Activated naive CD4-positive, alpha-beta T cell (primary cell): ENCODE measurements at places on chromosomes 7 and 10.

DNA sequence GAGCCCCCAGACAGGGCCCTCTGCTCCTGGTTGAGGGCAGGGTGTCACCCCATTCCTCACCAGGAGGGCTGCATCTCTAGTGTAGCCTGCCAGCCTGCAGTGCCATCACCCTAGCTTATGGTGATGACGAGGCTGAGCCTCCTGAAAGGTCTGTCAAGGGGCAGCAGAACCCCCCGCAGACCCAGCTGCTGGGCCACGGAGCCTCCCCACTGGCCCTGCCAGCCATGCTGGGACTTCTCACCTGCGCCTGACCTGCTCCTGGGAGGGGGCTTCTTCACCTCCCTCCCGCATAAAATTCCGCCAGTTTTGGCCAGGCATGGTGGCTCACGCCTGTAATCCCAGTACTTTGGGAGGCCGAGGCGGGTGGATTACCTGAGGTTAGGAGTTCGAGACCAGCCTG lies 40.4 kb upstream of the RASGEF1A start:
- DNase-seq: no peak

DNA sequence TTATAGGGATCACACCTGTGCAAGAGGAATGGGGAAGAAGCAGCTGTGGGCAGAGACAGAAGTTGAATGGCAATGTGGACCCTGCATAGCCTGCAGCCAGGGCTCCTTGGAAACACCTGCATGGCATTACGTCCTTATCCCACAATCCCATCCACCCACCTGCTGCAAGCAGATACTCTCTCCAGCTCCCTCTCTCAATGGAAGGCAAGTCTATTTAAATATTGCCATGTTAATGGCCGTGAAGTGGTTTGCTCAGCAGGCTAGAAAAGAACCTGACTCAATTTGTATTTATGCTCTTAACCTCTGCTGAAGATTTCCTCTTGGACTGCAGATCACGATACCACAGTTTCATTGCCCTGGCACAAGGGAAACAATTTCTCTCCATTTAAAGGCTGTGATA lies 417.0 kb downstream of the TYW1 start:
- no peak for DNase-seq

DNA sequence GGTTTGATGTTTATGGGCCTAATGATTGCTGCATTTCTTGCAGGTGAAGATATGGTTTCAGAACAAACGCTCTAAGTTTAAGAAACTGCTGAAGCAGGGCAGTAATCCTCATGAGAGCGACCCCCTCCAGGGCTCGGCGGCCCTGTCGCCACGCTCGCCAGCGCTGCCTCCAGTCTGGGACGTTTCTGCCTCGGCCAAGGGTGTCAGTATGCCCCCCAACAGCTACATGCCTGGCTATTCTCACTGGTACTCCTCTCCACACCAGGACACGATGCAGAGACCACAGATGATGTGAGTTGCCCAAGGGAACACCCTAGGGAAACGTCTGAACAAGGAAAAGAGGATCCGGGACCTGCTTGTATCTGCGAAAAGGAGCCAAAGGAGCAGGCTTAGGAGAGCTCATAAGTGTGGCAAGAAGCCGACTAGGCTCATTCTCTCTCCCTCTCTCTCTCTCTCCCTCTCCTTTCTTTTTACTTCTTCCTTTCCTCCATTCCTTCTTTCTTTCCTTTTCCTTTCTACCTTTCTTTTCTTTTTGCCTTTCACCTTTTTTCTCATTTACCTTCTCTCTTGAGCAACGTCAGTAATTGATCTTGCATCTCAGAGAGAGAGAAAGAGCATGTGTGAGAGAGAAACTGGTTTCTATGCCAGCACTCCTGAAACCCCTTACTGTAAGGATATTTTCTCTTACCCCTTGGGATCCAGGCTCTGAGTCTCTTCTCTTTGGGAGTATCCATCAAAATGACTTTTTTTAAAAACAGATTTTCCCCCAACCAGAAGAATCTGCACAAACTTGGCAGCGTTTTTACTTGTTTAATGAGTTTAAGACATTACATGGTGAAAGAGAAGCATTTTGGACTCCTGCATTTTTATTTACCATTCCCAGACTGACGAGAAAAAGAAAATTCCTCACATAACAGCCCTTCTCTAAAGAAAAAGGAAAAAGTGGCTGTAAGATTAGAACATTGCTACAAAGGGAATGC lies 4.7 kb downstream of the DLX6 start:
- DNase-seq: no peak

DNA sequence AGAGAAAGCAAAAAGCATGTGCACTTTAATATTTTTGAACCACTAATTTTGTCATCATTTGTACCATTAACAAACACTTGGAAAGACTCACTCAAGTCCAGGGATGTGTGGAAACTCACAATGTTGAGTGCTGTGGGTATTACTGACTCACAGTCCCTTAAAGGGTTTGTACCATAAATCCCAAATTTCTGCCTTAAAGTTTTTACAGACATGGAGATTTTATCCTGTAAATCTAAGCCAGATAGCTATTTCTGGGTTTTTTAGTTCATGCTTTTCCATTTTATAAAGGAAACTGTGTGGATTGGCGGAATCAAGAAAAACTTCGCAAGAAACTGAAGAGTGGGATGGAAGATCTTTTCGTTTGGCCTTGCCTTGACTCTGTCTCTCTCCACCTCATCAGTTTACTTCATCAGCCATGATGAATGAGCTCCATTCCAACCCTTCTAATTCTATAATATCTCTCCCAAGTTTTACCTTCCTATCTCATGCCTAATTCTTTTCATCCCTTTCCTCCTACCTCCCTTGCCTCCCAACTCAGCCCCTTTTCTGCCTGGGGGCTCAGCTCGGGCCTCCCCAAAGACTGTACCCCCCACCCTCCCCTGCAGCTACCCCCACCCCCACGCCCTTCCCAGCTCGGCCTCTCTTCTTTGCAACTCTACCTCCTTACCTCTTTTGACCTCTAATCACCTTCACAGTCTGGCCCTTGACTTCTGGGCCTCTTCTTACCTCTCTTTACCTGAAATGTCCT lies 218.5 kb upstream of the MKLN1 start:
- no peak for DNase-seq

GRCh38 chr10:100155936-100156335 lies 29.9 kb downstream of the ERLIN1 start:
- DNase-seq: no peak

- peak; percentile 41 for DNase-seq
Observed at GRCh38 chr10:43407148-43407575, 1.8 kb downstream of the HNRNPF start.

DNA sequence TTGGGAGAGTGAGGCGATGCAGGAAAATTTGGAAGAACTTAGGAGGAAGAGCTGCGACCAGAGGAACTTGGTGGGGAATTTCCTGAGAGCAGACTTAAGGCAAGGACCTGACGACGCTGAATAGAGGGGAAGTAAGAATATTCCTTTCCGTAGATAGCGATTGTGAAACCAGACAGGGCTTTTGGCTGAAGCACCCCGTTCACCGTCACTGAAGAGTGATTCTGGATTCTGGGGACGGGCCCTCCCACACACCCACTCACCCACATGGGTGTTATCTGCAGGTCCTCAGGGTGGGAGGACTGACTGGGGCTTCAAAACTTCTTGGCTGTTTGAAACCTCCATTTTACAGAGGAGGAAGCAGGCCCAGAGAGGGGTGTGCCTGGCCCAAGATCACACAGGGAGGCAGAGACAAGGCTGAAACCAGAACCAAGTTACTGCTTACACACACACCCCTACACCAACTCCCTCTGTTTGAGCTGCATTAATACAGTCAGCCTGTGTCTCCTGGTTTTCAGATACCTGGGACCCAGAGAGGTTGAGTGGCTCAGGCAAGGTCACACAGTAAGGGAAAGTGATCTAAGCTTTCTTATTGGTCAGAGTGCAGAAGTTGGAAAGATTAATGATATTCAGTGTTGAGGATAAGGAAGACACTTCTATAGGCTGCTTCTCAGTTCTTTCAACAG lies 37.2 kb upstream of the CDH23 start:
- no peak for DNase-seq

DNA sequence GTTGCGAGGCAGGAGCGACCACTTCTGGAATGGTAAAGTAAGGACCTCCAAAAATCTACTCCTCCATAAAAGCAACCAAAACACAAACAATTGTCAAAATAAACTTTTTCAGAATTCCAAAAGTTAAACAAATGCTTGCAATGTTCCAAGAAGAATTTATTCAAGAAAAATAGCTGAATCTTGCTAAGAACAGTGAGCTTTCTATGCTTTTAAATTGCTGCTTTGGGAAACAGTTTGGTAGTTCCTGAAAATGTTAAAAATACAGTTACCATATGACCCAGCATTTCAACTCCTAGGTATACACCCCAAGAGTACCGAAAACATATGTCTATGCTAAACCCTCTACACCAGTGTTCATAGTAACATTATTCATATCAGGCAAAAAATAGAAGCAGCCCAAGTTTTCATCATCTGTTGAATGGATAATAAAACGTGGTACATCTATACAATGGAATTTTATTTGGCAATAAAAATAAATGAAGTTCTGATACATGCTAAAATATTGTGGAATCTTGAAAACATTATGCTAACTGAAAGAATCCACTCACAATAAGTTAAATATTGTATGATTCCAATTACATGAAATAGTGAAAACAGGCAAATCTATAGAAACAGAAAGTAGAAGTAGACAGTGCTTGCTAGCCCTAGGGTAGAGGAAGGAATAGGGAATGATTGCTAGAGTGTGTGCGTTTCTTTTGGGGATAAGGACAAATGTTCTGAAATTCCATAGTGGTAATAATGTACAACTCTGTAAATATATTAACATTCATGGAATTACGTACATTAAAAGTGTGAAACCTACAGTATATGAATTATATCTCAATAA lies 57.0 kb downstream of the LRRN3 start:
- DNase-seq: no peak

DNA sequence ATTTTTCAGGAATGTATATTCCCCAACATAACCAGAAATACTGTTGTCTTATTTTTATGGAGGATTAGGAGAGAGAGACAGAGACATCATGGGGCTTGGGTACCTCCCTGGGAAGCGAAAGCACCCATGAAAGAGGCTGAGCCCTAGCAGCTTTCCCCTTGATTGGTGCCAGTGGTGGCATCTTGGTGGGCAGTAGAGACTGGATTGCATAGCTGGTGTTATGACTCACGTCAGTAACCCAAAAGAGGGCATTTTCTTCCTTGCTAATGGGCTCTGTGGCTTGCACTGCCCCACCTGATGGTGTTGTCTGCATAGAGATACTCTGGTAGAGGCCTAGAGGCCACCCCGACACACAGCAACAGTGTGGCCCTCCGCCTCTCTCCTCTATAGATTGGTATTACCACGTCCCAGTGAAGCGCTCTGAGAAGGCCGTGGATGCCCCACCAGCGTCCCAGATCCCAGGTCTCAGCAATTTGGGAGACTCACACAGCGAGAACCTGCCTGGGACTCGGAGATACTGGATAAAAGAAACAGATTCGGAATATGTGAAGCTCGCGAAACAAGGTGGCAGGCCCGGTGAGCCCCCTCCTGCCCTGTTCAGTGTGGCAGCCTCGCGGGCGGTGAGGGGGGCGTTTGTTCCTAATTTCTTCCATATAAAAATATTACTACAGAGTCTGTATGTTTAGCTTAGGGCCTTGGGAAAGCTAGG lies 5.8 kb downstream of the C7orf57 start:
- DNase-seq: no peak
